ENCODE measurements at places on chromosomes 7 and 10.

GRCh38 chr7:16564909-16565426, 38.3 kb downstream of the LRRC72 start:
- DNase-seq: no peak

DNA sequence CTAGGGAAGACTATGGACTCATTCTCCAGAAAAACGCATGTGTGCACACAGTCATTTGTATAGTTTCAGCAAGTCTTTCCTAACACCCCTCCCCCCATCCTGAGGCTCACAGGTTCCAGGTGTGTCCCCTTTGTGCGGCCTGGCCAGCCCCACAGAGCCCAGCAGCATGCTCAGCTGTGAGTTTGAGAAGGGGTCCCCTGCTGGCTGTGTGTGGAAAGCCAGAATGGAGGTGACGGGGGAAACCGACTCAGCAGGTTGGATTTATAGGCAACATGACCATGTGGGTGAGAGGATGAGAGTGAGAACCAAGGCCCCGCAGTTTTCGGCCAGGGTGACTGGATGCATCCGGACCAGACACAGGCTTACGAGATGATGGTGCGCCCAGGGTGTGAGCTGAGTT, 9.9 kb downstream of the PTPRE start:
- no peak for DNase-seq

GRCh38 chr7:31109751-31110150, 57.6 kb downstream of the ADCYAP1R1 start:
- no peak for DNase-seq

DNA sequence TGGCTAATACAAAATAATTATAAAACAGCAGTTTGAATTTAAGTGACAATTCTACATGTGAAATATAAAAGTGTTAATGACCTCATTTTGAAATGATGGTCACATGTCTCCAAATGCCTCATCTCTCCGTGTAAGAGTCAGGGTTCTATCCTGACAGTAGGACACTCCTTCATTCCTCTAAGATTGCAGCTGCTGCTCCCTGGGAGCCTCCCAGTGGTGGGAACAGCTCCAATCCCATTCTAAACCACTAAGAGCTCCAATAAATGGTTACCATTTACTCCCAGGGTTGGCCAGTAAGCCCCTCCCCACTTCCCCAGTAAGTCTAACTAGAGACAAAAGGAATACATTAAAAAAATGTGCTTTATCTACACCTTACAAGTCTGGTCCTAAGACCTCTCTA, 344.6 kb upstream of the AOAH start:
- no peak for DNase-seq

- DNase-seq: no peak
Measured at GRCh38 chr7:44408596-44408995, 81.9 kb downstream of the NUDCD3 start.

GRCh38 chr10:129715805-129716204, 248.3 kb downstream of the EBF3 start:
- DNase-seq: no peak

DNA sequence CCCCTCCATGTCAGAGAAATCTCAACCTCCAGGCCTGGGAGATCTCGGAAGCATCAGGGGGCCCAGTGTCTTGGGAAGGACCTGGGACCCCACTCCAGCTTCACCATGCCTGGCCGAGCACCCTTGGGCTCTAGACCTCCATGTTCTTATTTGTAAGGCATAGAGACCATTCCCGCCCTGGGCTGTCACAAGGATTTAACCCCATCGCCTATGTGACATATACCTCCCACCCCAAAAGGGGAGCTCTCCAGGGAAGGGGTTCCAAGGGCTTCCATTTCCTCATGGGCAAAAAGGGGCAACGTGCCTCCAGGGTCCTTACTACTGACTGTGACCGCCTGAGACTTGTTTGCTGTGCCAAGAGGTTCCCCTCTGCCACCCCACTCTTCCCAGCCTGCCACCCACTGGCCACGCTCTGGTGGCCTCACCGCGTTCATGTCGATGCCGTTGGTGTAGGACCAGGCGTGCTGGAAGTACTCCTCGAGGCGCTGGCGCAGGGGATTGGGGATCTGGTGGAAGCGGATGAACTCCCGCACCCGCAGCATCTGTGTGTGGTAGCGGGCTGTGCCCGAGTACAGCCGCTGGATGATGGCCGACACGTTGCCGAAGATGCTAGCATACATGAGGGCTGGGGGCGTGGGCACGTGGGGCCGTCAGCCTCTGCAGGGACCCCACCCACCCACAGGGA, 27.5 kb downstream of the KCNH2 start:
- no peak for DNase-seq

DNA sequence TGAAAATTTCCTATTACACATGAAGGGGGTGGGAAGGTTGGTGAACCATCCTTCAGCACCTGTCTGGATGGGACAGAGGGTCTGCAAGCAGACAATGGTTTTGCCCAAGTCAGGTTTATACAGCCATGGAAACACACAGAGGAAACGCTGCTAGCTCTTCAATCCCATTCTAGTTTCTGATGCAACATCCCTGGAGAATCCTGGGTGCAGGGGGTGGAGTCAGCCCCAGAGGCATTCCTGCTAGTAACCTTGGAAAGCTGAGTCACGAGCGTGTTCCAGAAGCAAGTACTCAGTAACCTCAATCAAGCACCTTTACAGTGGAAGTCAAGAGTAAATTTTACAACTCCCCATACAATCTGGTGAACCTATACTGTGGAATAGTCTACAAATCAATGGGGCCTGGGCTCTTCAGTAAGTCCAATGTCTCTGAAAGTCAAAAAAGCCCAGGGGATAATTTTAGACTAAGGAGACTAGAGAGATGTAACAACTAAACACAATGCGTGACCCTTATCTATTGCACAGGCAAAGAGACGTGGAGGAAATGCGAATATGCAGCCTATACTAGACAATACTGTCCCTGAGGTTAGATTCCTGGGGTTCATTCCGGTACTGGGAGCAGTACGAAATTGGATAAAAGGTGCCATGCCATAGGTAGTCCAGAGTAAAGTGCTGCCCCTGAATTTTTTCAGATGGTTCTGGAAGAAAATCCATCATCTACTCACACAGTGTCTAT, 95.4 kb downstream of the ZRANB1 start:
- DNase-seq: no peak

DNA sequence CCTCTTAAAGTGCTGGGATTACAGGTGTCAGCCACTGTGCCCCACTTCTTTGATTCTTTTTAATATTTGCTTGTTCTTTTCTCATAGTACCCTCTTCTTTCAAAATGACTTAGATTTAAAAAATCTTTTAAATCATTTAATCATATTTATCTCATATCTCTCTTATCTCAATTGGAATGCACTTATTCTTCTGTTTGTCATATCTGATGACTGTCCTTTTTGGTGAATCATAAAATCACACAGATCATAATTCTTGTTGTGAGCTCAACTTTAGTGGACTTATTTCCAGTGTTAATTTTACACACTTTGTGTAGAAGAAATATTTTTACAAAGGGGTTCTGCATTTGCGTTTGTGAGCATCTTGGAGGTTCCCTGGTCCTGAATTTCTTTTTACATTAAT, 220.3 kb upstream of the SLC26A5 start:
- DNase-seq: no peak

DNA sequence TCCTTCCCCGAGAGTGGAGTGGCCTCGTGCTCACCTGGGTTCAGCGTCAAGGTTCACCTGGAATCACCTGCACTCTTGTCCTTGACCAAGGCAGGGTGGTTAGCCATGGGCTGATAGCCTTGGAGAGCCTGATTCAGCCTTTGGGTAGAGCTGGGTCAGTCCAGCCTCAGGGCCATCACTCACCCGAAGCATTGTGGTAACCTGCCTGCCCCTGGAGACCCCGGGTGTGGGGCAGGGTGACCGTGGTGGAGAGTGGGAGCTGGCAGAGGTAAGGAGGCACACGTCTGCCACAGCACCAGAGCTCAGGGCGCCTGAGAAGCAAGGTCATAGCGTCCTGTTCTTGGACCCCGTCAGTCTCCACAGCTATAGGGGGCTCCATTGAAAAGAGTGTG, 27.8 kb upstream of the WDFY4 start:
- DNase-seq: no peak

DNA sequence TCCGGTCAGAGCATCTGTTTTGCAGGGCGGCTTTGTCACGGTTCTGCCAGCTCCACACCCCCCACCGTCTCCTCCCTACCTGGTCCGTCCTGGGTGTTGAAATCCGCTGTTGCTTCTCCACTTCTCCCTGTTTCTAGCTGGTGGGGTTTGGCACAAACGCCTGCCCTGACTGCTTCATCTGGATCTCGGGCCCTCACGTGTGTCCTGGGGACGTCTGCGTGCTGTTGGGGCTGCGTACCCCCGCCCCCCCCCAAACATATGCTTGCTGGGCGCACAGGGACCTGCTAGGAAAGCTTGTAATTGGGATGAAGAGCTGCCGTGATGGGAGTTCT, 11.3 kb downstream of the AMZ1 start:
- DNase-seq: no peak

DNA sequence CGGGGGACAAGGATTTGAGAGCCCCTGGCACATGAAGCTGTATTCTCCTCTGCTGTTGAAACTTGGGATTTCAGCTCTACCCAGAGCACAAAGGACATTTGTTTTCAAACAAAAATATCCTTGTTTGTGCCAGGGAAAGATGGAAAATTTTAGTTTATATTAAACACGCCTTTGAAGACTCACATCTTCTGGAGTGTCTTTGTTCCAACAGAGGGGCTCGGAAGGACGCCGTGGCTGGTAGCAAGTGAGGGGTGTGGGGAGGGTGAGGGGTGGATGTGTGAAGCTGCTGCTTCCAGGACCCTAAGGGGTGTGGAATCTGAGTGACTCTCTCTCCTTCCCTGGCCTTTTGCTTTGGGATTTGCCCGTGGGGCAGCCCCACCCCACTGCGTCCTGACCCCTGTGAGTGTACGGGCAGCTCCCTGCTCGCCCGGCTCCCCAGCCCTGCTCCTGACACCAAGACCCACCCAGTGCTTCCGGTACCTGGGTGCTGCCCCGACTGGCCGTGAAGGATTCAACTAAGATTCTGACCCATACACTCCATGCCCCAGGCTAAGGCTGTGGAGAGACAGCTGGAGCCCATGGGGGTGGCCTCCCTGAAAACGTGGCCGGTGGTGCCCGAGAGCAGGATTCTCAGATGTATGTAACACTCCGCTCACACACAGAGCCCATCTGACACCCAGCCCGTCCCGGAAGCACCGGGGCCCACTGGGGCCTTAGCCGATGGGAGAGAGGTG, 59.6 kb downstream of the ZRANB1 start:
- DNase-seq: no peak

- no peak for DNase-seq
Measured at GRCh38 chr10:110461088-110461487, 36.6 kb upstream of the DUSP5 start.
